ENCODE measurements at places on chromosomes 1 and 21. TPM values are rescaled to one million over a fixed set of nuclear protein-coding genes. Genes with fewer than 3 reads are reported as not detected.

GALE gene
- total RNA-seq: 24.6 TPM

MYBPH gene
- 0.06 TPM for total RNA-seq

ZP4 gene
- not detected for total RNA-seq

DNA sequence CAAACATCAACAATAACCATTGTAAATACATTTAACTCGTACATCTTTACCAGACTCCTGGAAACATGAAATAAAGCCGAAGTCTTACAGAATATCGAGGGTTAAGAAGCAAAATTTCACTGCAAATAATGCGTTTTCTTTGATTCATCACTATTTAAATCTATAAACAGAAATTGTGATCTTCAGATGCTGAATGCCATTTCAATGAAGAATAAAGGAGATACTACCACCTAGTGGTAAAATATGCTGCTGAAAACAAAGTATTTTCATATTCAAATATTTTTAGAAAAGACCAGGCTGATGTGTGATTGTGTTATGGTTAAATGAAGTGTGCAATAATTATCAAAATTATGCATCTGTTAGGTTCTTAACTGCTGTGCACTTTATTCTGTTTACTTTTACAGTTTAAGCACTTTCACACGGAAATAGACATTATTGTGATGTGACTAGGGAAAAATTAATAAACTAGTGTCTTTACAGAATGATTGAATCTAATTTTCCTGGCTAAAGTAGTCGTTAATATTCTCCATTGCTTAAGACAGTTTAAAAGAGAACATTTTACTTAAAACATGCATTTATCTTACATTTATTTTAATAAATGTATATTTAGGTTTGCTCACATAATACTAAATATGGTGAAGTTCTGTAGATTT, 1093.1 kb downstream of the MRPL39 start:
- DNase-seq: peak; percentile 15
- no peaks in the 10 kb centered on the region for H3K36me3 ChIP-seq
- no peak overlapping the region for H3K27ac ChIP-seq
- no peaks in the 10 kb centered on the region for H3K4me1 ChIP-seq

GRCh38 chr1:225866061-225866837, 15.9 kb downstream of the TMEM63A start:
- H3K27ac ChIP-seq: no peak overlapping the region
- H3K4me1 ChIP-seq: peaks cover 13% of the 10 kb centered on the region
- no peaks in the 10 kb centered on the region for H3K27me3 ChIP-seq
- DNase-seq: no peak
- H3K4me3 ChIP-seq: no peak overlapping the region
- peaks cover 45% of the 10 kb centered on the region for H3K36me3 ChIP-seq

DNA sequence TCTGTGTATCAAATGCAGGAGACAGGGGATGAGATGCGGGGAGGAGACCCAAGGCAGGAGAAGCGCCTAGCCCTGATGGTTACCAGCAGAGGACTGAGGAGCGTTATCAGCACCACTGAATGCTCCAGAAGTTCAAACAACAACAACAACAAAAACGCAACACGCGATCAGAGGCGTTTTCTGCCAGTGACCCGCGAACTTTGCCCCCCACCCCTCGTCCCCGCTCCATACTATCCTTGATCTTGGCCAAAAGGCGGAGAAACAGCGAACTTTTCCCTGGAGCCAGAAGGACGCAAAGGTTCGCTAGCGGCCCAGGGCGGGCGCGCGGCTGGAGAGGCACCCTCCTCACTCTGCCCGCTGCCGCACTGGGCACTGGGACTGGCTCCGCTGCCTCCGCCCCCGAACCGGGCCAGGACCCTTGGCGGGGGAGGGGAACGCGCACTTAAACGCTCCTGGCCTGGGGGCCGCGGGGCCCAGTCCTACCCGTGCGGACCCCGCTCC, 699 bp downstream of the ECHDC2 start:
- H3K4me1 ChIP-seq: peaks cover 11% of the 10 kb centered on the region
- no peaks in the 10 kb centered on the region for H3K36me3 ChIP-seq
- H3K27me3 ChIP-seq: peaks cover 29% of the 10 kb centered on the region

Data from spinal cord (tissue), 10 donors.